ENCODE measurements at places on chromosomes 2 and 18.

GRCh38 chr2:38039121-38039910 lies 36.6 kb downstream of the CYP1B1 start:
- no peak for DNase-seq

GRCh38 chr18:48548011-48548771 lies 9.4 kb downstream of the CTIF start:
- no peak for DNase-seq

- DNase-seq = no peak
These were observed 1624.1 kb upstream of the ZEB2 start for GRCh38 chr2:146143971-146144370.

DNA sequence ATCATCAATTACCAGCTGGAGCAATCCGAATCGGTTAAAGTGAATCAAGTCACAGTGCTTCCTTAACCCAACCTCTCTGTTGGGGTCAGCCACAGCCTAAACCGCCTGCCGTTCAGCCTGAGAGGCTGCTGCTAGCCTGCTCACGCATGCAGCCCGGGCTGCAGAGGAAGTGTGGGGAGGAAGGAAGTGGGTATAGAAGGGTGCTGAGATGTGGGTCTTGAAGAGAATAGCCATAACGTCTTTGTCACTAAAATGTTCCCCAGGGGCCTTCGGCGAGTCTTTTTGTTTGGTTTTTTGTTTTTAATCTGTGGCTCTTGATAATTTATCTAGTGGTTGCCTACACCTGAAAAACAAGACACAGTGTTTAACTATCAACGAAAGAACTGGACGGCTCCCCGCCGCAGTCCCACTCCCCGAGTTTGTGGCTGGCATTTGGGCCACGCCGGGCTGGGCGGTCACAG lies 496 bp upstream of the ITGA4 start:
- DNase-seq = peak; percentile 86

- DNase-seq = no peak
These were observed 87.4 kb upstream of the CAPN13 start for GRCh38 chr2:30894498-30895119.

DNA sequence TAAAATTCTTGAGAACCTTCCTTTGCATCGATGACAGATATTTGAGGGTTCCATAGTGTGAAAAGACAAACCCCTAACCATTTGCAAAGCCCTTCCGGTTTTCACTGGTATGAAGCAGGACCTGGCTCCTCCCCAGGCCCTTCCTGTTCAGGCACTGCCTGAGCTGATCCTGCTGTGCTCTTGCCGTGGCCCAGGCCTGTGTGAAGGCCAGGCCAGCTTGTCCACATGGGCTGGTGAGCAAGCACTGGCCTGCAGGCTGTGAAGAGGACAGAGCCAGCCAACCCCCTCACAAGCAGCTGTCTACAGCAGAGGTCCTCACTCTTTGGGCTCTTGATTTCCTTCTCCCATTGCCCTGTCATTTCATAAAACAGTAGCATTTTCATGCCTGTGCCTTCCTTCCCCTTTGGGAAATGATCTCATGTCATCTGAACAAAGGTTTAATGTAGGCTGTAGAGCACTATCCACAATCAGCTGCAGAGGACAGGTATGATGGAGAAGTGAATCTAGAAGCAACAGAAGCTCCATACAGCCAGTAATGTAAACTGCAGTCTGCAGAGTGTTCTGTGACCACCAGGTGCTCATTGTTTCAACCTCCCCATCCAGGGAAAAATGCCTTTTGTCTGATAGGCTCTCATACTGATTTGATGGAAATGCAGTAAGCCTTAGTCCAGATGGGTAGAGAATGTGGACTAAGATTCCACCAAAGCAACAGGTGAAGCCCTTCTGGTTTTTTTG lies 19.8 kb downstream of the MPHOSPH10 start:
- no peak for DNase-seq

- DNase-seq = no peak
These were observed 678.3 kb downstream of the NYAP2 start for GRCh38 chr2:226077841-226078240.

DNA sequence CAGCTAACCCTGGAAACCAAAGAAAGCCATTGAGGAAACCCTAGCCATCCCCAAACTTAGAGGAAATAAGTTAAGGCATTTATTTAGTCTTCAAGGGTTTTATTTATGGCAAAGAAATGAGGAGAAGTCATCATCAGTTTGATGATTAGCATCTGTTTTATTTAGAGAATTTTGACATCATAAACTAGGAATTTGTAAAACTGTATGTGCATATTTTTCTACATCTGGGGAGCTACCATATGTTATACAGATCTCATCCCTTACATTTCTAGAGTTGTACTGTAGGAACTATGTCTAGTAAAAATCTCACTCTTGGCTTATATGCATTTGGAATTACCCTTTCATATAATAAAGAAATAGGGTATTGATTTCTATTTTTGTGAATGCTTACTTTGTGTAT lies 48.7 kb downstream of the FMNL2 start:
- DNase-seq = no peak

DNA sequence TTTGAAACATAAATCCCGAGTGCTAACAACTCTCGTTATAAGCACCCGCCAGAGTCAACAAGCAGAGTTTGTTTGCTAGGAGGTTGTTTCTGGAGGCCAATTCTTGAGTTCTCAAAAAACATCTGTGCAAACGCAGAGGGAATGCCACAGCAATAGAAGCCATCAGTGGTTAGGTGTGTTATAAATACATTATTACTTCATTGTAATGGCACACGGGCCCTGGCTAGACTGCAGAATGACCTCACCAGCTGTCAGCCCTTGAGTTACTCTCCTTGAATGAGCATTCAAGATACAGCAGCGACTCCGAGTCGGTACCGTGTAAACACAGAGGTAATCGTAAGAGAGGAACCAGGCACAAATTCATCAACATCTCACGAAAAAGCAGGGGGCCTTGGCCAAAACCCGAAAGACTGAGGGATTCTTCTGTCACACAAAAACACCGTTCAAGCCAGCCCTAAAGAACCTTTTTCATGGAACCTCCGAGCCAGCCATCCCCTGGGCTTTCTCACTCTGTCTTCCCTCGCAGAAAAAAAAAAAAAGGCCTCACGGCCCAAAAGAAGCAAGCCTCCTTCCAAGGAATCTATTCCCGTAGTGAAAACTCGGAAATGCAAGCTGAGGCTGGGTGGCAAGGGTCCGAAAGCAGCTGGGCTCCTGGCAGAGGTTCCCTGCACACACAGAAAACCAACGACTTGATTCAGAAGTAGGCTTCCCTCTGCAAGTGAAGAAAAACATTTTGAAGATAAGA lies 133.7 kb upstream of the MEIS1 start:
- no peak for DNase-seq

- no peak for DNase-seq
These were observed 116.1 kb upstream of the CYP26B1 start for GRCh38 chr2:72263776-72264060.

GRCh38 chr2:232776435-232776834 lies at the start of gene KCNJ13:
KCNJ13 (minus strand) TSS chr2:232776565; CDS start chr2:232771362, 5,203 bp downstream.
- no peak for DNase-seq

DNA sequence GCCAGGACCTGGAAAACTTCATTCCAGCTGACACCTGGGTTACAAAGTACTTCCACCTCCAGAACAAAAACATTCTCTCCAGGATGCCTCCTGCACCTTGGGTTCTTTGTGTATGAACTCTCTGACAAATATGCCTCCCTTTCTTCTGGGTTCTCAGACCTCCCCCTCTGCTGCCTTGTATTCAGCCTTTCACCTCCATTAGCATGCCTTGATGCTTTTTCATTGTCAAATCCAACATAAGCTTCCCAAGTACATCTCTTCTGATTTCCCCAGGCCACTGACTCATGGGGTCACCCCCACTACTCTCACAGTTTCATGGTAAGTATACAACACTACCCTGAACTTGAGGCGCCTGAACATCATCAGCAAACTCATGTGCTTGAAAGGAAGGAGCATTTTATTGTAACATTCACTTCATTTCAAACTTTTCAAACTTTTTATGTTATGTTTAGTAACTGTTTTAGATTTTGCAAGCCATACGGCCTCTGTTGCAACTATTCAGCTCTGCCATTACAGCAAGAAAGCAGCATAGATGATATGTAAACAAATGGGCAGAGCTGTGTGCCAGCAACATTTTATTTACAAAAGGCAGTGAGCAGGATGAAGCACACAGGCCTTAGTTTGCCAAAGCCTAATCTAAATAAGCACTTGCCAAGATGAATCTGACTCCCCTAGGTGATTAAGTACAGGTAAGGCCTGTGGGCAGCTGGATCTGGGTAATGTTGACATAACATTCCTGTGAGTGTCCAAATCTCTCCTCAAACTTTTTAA lies 32.5 kb upstream of the MRPS9 start:
- no peak for DNase-seq

DNA sequence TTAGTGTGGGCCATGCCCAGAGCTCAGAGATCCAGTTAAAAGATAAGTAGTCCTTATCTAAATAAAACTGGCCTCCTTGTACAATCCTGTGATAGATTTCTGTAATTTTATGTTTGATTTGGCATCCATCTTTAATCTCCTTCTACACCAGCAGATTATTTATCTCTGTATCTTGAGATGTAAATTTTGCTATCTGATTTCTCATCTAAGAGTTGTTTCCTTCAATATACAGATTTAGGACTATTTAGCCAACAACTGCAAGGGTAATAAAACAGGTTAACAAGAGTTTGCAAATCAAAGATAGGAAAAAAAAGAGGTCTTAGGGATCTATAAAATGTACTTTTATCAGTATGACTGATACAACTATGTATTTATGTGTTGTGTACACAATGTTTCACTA lies 68.6 kb upstream of the ABCA12 start:
- DNase-seq = no peak

GRCh38 chr2:2188344-2188920 lies 142.6 kb downstream of the MYT1L start:
- DNase-seq = no peak

DNA sequence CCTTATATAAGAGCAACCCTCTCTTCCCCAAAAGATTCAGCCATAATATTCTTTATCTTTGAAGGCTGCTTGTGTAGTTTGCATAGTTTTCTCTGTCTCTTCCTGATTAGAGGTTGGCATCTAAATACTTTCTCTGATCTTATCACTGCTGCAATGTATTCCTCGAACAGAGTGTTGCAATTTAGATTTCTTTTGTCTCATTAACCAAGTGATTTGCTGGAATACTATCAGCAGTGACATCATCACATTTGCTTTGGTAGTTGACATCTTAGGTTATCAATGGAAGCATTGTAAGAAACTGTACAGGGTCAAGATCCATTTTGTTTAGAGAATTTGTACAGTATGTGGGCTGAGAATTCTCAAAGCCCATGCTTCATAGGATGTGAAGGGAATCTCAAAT lies 72.0 kb upstream of the NEUROD1 start:
- no peak for DNase-seq

DNA sequence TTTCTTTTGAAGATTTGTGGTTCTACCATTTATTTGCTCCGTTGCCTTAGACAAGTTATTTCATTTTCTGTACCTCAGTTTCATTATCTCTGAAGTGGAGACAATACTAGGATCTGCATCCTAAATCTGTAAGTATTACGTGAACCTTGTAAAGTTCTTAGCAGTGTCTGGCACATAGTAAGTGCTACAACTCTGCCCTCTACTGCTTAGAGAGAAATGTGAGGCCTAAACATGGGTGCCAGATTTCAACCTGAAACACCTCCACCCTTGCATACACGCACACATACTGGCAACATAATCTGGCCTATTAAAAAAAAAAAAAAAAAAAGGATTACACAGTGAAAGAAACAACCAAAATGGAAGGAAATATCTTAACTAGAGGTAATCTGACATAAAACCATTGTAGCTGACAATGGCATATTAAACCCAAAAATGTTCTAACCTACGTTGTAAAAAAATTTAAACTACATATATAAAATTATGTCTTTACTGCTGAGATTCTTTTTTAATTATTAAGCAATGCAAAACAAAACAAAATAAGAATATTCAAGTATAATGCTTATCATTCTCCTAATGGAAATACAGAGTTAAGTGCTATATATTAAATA lies 132.6 kb downstream of the MAP2 start:
- no peak for DNase-seq

GRCh38 chr2:38586931-38587330 lies 15.8 kb downstream of the HNRNPLL start:
- no peak for DNase-seq

- DNase-seq = no peak
These were observed 252.1 kb downstream of the LDLRAD4 start for GRCh38 chr18:13470516-13471197.

DNA sequence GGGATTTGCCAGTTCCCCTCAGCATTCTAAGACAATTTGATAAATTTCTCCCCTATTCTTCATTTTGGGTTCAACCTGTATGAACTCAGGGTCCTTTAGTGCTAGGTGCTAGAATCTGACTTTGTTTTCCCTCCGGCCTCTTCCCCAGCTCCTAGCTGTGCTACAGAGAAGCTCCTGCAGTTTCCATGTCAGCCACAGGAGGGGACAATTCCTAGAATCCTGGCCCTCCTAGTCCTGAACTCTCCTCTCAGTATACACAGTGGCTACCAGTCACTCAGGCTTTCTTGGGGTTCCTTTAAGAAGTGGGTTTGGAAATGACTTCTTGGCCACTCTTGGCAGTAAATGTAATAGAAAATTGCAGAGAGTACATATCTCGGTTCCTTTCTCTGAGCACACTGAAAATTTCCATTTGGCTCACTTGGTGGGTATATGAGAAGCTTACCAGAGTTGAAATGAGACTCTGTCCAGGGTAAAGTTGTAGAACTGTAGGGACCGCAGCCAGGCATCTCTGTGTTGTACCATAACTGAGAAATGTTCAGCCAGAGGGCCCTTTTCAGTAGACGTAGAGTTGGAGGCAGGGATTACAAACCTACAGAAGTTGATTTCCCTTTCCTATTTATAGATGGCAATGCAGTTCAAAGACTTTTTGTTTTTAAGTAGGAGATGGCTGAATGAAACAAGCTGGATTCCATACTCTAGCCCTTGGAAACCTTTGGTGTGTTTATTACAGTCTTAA lies 5.0 kb upstream of the CHST10 start:
- DNase-seq = no peak

DNA sequence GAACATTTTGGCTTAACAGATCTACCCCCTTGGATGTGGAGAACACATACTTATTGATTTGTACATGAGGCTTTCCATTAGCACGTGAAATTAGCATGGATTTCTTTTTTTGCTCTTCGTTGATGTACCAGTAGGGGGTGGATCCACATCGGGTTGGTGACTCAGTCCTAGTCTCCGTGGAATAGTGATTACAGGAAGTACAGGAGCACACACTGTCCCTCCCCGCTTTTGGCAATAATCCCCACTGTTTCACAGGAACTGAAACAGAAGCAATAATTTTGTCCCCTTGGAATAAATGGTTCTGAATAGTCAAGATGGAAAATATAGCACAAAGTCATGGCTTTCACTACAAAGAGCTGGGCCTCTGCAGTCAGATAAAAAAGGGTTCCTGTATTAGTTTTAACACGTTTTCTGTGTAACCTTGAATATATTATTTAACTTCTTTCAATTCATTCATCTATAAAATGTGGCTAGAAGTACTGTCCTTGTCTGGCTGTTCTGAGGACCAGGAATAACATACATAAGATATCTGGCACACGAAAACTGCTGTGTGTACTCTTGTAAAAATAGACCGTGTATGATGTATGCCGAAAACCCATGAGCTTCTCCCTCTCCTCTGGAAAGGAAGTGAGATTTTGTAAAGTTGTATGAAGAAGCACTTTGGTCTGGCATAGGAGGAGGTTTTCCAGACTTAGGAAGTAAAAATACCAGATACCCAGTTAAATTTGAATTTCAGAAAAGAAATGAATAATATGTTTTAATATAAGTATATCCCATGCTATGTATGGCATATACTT lies 229.2 kb downstream of the GALR1 start:
- no peak for DNase-seq

- no peak for DNase-seq
These were observed 4.8 kb downstream of the MC2R start for GRCh38 chr18:13910501-13910900.

All from CD4-positive, alpha-beta T cell treated with Interferon alpha-2 for 1 hour (primary cell).